ENCODE measurements at places on chromosomes 1 and 21.

DNA sequence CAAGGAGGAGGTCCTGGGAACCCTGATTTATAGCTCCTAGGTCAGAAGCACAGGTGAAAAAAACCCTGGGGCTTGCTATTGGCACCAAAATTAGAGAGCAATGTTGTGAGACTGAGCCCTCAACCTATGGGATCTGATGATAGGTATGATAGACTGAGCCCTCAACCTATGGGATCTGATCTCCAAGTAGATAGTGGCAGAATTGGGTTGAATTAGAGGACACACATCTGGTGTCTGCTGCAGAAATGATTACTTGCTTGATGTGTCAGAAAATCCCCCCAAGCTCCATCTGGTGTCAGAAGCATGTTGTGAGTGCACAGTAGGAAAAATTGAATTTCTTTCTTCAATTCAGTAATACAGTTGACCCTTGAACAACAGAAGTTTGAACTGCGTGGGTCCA is 62.4 kb downstream of the MAP3K21 start:
- peak; percentile 29 for DNase-seq

DNA sequence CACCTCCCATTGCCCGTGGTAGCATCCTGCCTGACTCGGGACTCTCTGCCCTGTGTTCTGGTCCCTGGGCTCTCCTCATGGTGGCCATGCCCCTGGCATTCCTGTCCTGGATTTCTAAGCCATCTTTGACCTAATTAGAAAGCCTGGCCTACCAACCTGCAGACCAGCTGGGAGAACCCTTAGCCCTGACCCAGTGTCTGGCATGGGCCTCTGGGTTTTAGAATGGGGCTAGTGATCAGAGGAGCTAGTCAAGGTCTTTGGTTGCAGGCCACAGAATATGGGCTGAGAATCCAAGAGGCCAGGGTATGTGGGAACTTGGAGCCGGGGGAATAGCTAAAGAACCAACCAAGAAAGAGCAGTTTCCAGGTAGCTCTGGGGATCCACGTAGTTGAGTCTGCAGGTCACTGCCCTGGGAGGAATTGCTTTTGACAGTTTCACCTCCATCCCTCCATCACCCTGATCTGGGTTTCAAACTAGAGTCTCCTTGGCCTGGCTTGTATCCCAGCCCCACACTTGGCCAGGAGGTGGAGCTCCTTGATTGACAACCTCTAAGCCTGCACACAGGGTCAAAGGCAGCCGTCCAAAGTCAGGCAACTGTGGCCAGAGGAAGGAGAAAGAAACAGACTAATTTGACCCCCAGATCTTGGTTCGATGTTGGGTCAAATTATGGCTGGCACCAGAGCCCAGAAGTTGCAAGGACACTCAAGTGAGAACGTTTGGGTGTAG is 54.7 kb upstream of the ABCG1 start:
- no peak for DNase-seq

DNA sequence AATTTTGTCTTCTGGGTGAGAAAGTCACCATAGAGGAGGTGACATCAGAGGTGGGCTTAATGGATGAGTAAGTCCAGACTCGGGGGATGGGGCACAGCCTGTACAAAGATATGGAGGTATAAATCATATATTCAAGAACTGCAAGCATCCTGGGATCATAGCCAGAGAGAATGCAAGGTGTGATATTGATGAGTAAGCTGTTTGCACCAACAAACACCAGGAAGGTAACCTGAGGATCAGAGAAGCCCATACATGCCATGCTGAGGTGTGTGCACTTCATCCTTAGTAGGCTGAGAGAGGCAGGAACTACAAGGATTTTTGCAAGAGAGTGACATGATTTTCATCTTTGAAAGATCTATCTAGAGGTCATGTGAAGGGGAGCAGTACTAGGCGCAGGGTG is 306.4 kb downstream of the HHAT start:
- DNase-seq: no peak

DNA sequence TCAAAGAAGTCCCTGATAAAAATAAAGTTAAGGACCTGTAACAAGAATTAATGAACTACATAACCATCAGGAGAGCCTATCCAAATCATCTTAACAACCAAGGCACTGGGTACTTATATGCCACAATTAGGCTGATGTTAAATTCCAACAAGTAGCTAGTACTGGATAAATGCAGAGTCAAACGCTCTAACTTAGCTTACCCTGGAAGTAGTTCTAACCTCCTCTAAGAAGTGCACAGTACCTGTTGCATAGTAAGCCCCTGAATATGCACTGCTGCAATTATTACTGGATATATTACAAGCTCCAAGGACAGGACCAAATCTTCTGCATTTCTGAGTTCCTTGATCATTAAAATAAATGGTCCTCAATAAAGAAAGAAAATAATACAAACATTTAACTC is 125.8 kb downstream of the RERE start:
- DNase-seq: no peak

GRCh38 chr1:113905435-113905861 is 322 bp downstream of the DCLRE1B start:
- DNase-seq: no peak

DNA sequence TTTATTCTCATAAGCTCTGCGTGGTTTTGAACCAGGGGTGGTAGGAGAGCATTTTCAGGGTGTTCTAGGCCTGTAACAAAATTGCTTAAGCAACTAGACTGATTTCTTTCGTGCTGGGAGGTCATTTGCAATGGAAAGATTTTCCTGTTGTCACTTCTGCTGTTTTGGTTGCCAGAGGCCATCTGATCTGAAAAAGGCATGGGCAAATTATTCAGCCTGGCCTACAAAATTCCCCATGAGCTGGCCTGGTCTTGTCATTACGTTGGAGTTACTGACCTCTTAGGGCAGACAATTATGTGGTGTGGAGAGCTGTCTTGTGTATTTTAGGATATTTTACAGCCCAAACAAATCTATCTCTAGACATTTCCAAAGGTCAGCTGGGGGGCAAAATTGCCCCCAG is 444.4 kb upstream of the DAB1 start:
- DNase-seq: no peak

DNA sequence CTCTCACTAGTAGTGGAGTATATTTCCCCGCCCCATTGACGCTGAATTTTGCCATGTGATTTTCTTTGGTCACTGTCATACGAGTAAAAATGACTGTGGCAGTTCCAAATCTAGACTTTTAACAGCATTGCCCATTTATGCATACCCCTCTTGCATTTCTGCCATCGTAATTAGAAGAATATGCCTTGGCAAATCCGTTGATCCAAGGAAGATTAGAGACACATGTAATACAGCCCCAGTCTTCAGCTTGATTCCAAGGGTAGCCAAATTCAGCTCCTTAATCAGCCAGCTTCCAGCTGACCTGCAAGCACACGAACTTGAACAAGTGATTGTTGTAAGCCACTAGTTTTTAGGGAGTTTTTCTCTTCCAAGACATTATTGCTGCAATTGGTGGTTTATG is 290.3 kb upstream of the ADAMTS5 start:
- no peak for DNase-seq

DNA sequence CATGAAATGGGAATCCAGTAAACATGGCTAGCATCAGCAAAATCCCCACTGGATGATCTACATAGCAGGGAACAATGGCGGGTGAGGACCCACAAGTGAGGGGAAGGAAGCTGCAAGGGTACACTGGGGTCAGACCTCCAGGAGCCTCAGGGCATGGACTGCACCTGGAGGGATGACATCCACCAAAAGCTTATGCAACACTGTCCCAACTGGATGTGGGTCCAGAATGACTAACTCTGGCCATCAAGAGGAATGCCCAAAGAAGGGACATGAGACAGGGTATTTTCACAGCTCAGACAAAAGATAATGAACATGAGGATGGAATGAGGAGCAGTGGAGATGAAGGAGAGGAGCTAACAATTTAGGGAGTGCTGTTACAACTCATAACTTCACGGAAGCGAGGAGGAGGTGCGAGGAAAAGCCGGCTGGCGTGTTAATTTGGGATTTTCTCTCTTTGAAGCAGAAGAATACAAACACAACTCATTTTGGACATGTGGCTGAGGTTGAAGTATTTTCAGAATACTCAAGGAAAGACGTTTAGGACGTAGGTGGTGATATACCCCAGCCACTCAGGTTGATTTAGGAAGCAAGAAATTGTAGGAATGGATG is 5.7 kb downstream of the HLCS start:
- DNase-seq: no peak
